ENCODE measurements at places on chromosomes 1 and 21.

GRCh38 chr1:13624526-13624925 lies 40.9 kb downstream of the PDPN start:
- DNase-seq = no peak

DNA sequence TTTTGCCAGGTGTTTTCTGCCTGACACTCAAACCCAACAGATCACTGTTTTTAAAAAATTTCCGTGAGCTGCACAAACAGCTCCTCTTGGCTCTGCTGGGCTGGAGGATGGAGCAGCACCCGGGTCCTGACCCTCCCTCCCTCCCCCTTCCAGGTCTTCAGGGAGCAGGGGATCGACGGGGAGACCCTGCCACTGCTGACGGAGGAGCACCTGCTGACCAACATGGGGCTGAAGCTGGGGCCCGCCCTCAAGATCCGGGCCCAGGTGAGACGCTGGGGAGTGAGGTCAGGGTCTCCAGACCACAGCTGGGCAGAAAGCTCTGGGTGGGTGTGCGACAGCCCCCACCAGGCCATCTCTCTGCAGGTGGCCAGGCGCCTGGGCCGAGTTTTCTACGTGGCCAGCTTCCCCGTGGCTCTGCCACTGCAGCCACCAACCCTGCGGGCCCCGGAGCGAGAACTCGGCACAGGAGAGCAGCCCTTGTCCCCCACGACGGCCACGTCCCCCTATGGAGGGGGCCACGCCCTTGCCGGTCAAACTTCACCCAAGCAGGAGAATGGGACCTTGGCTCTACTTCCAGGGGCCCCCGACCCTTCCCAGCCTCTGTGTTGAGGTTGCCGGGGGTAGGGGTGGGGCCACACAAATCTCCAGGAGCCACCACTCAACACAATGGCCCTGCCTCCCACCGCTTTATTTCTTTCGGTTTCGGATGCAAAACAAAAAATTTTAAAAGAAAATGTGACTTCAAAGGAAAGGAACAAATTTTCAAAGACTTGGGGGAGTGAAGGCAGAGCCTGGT lies 15.3 kb downstream of the NOC2L start:
- no peak for DNase-seq

DNA sequence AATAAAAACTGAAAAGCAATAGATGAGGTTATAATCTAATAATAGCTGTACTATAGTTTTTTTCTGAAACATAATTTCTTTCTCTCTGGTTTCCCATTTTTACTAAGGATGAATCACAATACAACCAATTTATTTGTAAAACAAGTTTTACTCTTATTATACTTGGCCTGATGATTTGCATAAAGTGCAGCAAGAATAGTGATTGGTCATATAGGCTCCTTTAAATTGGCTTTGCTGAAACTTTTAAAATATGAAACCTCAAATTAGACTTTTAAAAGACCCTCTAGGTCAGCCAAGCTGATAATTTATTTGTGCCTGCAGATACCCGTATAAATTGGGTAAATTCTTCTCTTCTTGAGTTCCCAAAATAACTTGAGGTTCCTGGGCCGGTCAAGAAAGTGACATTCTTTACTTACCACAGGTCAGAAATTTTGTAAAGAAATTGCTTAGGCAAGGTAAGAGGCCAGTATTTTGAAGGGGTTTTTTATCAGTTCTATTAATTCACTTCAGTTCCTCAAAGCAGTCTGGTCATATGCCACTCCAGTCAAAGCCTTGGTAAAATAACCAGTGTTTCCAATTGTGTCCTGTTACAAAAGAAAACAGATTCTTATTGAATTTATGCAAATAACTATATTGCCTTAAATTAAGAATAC lies 76.1 kb downstream of the C21orf91 start:
- no peak for DNase-seq

GRCh38 chr1:203299169-203299568 lies 6.2 kb upstream of the BTG2 start:
- DNase-seq = no peak

DNA sequence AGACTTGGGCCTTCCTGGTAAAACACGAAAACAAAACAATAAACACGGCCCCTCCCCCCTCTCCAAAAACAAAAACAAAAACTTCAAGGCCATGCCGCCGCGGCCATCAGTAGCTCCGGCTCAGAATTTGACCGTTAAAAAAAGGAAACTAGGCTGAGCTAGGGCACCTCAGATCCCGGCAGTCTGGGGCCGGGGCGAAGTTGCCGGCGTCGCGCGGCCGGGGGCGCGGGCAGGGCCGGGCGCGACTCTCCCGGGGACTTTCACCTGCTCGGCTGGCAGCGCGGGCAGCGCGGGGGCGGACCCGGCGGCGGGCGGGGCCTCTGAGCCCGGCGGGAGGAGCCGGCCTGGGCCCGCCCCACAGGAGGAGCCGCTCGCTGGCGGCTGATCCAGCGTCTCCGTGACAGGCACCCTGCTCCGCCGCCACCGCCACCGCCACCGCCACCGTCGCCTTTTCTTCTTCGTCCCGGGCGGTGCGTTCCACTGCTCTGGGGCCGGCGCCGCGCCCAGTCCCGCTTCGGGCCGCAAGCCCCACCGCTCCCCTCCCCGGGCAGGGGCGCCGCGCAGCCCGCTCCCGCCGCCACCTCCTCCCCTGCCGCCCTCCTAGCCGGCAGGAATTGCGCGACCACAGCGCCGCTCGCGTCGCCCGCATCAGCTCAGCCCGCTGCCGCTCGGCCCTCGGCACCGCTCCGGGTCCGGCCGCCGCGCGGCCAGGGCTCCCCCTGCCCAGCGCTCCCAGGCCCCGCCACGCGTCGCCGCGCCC lies at the start of gene NOS1AP:
Gene NOS1AP, plus strand, starts transcription at position 358 of the 760 bp plus-strand sequence. CDS start 487 bp downstream, outside the sequence.
- DNase-seq = no peak

DNA sequence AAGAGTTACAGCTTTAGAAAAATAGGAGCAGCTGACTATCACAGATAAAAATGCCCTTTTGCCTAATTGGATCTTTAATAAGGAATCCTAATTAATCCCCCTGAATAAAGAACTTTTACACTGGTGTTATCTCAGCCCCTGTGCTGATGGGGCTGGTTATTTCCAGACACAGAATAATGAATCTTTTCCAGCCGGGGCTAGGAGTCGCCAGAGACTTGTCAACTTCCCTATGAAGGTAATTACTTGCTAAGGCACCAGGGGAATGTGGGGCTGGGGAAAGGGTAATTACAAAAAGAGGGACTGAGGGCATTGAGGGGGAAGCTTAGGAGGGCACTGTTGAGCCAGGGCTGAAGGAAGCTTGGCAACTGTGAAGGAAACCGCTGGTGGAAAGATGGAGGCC lies 34.5 kb downstream of the HMGB4 start:
- no peak for DNase-seq

GRCh38 chr1:90911353-90911752 lies 110.5 kb downstream of the ZNF644 start:
- DNase-seq = no peak
